Parietal lobe (tissue), 2 donors: ENCODE measurements at places on chromosomes 6 and 20. TPM values are rescaled to one million over a fixed set of nuclear protein-coding genes. Genes with fewer than 3 reads are reported as not detected.

Gene NHLRC1
- total RNA-seq = 3.1 TPM

Gene TREML1
- total RNA-seq = not detected

Gene SYCP2
- total RNA-seq = 5.3 TPM

Gene RAET1L
- not detected for total RNA-seq

Gene SSTR4
- total RNA-seq = not detected

Gene OPN5
- total RNA-seq = not detected

Gene TRIM31
- not detected for total RNA-seq

Gene KCNS1
- 1.6 TPM for total RNA-seq

Gene HDGFL1
- not detected for total RNA-seq

Gene DEFB127
- not detected for total RNA-seq

Gene CNBD2
- 4.1 TPM for total RNA-seq

Gene PLCB1
- total RNA-seq = 115 TPM

Gene ADGRF4
- 0.31 TPM for total RNA-seq

Gene SMLR1
- total RNA-seq = not detected

Gene ADA
- 0.63 TPM for total RNA-seq
